Activated gamma-delta T cell (primary cell): ENCODE measurements at places on chromosomes 6 and 20.

DNA sequence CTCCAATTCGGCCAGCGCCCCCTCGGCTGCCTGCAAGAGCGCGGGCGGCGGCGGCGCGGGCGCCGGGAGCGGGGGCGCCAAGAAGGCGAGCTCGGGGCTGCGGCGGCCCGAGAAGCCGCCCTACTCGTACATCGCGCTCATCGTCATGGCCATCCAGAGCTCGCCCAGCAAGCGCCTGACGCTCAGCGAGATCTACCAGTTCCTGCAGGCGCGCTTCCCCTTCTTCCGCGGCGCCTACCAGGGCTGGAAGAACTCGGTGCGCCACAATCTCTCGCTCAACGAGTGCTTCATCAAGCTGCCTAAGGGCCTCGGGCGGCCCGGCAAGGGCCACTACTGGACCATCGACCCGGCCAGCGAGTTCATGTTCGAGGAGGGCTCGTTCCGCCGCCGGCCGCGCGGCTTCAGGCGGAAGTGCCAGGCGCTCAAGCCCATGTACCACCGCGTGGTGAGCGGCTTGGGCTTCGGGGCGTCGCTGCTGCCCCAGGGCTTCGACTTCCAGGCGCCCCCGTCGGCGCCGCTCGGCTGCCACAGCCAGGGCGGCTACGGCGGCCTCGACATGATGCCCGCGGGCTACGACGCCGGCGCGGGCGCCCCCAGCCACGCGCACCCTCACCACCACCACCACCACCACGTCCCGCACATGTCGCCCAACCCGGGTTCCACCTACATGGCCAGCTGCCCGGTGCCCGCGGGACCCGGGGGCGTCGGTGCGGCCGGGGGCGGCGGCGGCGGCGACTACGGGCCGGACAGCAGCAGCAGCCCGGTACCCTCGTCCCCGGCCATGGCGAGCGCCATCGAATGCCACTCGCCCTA, 963 bp downstream of the FOXF2 start:
- DNase-seq: no peak

- no peak for DNase-seq
Measured at GRCh38 chr20:49712646-49712995, 1.1 kb downstream of the B4GALT5 start.

DNA sequence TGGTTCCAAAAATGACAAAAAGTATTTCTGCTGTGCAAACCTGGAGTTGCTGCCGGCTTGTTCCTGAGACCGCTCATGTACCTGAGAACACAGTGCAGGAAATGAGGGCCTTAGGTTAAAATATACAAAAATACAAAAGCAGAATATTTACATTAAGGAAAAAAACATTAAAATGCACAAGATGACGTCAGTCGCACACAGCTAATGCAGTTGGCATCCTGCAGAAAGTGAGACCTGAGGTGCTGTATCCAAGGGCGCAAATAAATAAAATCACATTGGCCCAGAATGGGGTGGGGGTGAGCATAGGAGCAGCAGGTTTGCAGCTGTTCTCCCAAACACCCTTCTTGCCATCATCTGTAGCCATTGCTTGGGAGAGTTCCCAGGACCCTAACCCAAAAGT, 310.6 kb upstream of the BTBD3 start:
- DNase-seq: no peak

DNA sequence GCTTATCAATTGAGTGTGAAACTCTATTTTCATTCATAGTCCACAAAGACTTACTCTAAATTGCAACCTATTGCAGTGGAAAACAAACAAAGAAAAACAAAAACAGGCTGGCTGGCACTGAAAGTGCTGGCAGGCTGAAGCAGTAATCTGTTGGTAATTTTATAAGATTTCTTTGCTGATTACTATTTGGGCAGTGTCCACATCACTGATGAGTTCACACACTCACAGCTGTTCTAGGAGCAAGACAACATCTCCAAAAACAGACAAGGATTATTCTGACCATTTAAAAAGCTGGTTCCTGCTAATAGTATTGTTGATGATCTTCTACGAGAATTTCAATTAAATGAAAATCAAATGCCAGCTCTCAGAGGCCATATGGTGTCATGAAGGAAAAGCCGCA, 26.9 kb downstream of the MARCKS start:
- DNase-seq: no peak

- no peak for DNase-seq
Measured at GRCh38 chr6:159481897-159482296, 211.1 kb downstream of the SOD2 start.

GRCh38 chr6:21051777-21052176, 517.5 kb downstream of the CDKAL1 start:
- DNase-seq: no peak

DNA sequence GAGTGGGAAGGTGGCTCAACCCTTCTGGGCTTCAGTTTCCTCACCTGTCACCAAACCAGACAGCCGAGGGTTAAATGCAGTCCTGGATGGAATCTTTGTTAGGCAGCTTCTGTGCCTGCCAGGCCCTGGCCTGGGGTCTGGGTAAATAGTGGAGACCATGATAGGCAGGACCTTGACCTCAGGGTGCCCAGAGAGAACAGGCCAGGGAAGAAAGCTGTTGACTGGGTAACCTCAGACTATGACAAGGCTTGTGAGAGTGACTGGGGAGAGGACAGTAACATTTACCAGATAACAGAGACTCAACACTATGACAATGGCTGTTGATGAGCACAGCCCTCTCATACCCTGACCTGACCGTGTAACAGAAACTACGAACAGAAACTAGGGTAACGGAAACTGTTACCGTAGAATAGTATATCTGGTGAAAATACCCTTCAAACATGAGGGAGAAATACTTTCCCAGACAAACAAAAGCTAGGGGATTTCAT, 218.3 kb downstream of the PREX1 start:
- DNase-seq: no peak

GRCh38 chr20:36219671-36220220, 16.5 kb upstream of the AAR2 start:
- DNase-seq: no peak

DNA sequence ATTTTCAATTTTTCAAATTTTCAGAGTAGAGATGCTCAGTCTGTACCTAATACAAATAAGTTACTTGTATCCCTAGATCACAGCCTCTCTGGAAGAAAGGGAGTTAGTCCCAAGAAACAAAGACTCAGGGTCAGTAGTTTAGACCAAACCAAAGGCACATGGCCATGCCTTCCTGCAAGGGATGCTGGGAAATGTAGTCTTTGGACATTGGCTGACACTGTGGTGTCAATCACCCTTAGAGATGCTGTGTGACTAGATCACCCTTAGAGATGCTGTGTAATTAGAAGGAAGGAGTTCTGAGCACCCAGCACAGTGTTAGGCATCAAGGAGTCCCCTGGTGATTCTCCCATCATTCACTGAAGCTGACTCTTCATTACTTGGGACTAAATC, 202.1 kb downstream of the NFATC2 start:
- DNase-seq: no peak

- no peak for DNase-seq
Measured at GRCh38 chr6:88246654-88247053, 80.5 kb upstream of the CNR1 start.

DNA sequence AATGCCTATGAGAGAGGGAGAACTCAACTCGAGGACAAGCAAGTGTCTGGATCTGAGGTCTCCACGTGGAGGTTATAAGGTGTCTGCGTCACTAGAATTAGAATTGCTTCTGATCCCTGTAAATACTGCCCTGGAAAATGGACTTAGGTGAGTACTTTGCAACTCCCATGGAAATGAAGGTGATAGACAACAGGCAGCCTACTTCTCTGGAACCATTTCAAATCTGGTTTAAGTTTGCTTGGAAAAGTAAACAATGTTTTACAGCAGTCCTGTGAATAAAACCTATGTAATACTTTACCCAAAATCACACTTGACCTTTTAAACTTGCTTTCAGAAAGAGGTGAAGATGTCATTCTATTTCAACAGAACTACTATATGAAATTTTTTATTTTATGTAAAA, 70.1 kb upstream of the TENT5A start:
- no peak for DNase-seq

GRCh38 chr20:4787069-4787468, 65.4 kb downstream of the PRND start:
- DNase-seq: no peak

DNA sequence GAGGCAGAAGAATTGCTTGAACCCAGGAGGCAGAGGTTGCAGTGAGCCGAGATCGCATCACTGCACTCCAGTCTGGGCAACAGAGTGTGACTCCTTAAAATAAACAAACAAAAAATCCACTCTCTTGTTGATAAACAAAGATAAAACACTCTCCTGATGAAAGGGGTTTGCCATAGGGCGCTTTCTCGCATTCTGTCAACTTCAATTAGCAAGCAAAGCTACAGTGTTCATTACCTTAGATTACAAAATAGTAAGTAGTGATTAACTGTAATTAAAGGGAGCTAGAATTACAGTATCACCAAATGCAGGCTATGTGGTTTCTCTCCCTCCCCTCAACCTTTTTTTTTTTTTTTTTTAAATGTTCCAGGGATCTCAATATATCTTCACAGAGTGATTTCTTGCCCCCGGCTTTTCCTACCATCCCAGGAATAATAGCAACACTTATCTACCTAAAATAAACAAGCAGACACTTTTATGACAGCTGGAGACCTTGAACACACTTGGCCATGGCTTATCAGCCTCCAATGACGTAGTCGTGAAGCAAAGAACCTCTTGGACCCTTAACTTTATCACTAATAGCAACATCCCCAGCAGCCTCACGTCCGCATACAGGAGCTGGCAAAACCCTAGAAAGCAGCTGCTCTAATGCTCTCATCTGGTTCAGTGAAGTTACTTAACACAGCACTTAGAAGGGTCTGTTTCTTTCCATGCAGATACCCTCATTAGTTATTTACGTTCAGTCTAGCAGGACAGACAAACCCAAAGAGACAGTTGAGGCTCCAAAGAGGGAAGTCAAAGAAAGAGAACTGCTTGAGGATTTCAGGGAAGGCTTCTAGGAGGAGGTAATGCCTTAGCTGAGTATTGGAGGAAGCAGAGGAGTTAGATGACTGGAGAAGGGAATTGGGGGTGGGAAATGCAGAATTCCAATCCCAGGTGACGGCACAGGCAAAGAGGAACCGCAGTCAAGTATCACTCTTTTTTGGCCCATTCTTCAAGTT, 37.9 kb upstream of the NEDD9 start:
- DNase-seq: no peak

- DNase-seq: no peak
Measured at GRCh38 chr6:137876547-137876946, 9.5 kb downstream of the TNFAIP3 start.

- DNase-seq: no peak
Measured at GRCh38 chr6:44923444-44923843, 404.7 kb upstream of the RUNX2 start.

DNA sequence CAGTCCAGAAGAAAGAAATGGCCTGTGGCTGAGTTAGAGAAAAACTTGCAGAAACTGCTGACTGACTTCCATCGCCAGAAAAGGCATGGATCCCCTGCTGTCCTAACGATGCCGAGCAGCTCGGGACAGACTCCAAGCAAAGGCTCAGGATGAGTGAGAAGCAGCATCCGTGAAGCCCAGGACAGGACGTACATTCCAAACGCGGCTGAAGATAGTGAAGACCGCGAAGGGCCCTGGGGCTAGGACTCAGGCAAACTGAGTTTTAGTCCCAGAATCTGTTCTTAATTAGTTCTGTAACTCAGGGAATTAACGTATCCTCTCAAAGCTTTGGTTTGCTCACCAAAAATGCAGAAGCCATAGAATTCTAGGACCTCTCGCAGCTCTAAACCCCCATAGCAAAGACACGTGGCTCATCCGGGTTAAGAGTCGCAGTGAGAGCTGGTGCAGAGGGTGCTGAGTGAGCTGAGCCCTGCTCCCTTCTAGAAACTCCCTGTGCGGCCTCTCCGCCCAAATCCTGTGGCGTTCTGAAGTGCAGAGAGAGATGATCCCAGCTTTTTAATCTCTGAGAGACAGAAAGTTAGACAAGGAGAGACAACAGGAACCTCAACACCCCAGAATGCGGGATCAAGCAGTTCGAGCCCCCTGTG, 132.9 kb upstream of the THBS2 start:
- no peak for DNase-seq

DNA sequence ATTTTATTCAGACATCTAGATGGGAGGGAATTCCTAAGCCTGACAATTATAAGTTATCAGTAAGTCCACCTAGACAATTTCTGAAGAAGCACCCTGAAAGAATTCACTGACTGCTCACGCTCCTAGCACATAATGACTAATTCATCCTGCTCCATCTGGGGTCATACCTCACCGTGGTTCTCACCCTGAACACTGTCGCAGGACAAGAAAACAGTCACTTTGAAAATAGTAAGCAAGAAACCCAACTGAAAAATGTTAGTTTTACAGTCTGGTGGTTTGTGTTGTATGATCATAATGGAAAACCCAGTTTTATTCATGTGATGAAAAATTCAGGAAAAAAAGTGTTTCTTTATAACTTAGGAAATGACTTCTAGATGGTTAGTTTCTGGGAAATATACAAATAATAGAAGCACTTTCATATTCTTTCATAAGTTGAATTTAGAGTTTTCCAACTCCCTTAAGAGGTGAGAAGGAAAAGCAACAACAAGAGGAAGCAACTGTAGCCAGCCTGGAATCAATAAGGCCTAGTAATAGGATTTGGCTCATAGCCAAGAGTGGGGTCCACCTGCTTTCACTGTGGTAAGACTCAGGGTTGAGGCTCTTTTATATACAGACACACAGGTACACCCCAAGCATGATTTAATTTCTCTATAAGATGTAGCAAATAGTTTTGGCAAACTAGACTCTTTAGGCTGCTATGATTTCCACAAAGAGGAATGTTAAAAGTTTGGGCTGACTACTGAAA, 94.1 kb downstream of the HIVEP2 start:
- no peak for DNase-seq

GRCh38 chr6:161378115-161378514, 104.3 kb upstream of the AGPAT4 start:
- no peak for DNase-seq

DNA sequence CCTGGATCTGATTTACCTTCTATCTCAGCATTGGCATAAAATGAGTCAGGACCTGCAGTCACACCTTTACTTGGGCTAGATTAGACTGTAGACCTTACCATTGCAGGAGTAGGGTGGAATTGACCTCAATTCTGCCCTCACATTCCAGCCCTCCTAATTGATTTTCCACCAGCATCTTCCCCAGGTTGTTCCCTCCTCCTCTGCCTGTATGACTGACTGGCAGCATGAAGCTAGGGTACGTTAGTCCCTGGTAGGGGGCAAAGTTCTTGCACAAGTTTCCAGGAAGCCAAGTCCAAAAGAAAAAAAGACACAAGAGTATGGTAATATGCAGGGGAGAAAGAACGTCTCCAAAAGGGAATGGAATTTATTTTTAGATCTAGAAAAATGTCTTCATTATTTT, 225.6 kb upstream of the FLRT3 start:
- no peak for DNase-seq

DNA sequence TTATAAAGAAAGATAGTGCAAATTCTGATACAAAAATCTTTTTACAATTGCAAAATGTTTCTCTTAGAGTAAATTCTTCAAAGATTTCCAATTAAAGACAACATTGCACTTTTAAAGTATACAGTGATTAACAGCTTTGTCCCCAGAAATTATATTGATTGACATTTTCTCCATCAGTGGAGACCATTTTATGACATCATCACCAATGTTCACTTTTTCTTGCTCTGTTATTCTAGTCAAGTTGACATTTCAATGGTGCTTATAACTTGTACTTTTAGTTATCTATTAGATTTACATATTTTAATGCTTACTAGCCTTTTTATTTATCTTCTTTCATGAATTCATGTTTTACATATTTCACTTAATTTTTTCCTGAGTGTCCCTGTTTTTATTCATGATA, 524.8 kb downstream of the HAO1 start:
- no peak for DNase-seq
